COR-L47 (cell line): ENCODE measurements at places on chromosomes 1 and 21.

DNA sequence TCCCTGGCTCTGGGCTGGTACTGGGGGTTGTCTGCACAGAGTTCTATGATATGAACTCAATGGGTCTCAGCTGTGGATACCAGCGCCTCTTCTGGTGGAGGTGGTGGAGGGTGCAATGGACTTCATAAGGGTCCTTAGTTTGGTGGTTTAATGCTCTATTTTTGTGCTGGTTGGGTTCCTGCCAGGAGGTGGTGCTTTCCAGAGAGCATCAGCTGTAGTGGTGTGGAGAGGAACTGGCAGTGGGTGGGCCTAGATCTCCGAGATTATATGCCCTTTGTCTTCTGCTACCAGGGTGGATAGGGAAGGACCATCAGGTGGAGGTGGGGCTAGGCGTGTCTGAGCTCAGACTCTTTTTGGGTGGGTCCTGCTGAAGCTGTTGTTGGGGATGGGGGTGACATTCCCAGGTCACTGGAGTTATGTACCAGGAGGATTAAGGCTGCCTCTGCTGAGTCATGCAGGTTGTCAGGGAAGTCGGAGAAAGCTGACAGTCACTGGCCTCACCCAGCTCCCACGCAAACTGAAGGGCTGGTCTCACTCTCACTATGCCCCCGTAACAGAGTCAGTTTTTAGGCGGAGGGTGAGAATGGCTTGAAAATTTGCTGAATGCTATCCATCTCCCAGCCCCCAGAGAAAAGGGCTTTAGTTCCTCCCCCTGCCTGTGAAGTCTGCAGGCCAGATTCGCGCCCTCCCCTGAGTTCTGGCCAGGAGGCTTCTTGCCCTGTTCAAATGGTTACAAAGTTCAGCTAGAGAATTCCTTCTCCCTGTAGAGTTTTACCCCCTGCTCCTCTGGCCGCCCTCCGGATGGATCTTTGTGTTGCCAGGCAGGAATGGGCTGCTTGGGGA, 902.9 kb downstream of the LTN1 start:
- DNase-seq = no peak

- DNase-seq = no peak
Observed at GRCh38 chr1:158246650-158247049, 7.6 kb upstream of the CD1A start.

DNA sequence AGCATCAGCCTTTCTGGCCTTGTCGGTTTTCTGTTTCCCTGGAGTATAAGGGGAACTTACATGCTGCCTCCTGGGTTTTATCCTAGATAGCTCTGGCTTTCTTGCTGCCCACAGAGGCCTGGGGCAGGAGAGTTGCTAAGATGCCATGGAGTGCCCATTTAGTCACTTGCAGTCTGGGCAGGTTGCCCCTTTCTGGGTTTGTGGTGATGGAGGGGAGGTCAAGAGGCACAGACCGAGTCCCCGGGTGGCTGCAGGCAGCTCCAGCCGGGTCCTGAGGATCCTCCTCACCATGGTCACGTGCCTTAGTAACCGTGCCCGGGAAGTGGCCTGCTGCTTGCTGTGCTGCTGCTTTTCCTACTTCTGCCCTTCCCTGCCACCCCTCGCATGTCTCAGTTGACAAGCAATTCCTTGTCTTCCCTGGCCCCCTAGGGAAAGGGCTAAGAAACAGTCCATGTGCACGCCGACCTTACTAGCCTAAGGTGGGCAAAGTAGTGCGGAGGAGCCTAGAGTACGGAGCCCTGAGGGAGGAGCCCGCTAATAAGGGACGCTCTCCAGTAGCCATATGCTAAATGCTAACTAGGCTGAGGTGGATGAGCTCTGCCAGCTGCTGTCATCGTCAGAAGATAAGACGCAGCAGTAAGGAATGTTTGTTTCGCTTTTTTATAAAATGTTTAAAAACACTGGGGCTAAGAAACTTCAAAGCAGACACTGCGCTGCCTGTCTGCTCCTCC, 34.8 kb downstream of the CLCA1 start:
- no peak for DNase-seq

DNA sequence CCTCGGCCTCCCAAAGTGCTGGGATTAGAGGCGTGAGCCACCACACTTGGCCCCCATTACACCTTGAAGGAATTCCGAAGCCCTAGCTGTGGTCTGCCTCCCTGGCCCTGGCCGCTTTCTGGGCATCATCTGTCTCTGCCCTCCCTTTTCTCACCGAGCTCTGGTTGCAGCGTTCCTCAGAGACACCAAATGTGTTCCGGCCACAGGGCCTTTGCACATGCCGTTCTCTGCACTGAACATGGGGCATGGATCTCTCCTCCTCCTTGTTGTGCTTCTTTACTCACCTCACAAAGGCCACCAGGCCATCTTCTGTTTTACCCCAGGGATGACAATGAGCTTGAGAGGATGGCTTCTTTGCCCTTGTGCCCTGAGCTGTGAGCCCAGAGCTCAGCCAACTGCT, 39.3 kb downstream of the CA6 start:
- DNase-seq = no peak

DNA sequence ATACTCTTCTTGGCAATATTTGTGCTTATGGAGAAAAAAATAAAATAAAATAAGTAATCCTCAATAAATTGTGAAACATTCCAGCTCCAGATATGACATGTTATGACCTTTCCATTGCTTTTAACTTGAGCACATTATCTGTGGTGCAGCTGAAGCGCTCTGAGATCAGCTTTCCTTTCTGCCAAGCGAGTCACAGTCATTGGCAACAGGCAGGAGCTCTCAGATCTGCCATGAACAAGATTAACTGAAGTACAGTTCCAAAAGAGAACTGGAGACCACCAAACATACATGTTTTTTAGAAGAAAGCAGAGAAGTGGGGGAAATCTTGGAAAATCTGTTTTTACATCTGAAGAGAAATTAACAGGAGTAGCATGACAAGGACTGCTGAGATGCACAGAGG, 89.2 kb upstream of the DSCAM start:
- no peak for DNase-seq
